NCI-H69 (cell line): ENCODE measurements at places on chromosomes 12 and 14.

DNA sequence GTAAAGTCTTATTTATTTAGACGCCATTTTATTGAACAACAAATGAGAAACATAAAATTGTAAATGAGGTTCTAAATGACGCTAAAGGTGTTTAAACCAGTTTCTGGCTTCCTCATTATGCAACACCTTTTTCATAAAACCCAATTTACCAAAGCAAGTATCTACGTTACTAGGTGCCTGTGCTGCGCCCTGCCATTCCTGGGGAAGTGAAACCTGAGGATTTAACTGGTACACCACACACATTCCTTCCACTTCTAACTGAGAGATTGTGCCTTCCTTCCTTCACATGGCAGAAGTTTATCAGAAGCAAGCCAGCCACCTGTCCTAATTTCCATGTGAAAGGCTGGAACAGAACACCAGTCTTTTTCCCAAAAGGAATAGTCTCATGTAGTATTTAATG lies 40.3 kb upstream of the GCH1 start:
- no peak for DNase-seq

DNA sequence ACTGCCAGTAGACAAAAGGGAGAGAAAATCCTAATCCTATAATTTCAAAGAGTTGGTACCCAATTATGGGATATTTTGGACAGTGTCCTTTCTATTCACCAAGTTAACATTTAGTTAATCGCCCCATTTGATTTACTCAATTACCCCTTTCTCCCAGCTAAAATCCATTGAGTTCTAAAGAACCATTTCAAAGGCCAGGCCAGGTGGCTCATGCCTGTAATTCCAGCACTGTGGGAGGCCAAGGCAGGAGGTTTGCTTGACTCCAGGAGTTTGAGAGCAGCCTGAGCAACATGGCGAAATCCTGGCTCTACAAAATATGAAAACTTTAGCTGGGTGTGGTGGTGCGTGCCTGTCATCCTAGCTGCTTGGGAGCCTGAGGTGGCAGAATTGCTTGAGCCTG lies 5.5 kb upstream of the GPR19 start:
- DNase-seq = peak; percentile 45

GRCh38 chr14:22735096-22735495 lies 31.4 kb upstream of the OXA1L start:
- DNase-seq = no peak

DNA sequence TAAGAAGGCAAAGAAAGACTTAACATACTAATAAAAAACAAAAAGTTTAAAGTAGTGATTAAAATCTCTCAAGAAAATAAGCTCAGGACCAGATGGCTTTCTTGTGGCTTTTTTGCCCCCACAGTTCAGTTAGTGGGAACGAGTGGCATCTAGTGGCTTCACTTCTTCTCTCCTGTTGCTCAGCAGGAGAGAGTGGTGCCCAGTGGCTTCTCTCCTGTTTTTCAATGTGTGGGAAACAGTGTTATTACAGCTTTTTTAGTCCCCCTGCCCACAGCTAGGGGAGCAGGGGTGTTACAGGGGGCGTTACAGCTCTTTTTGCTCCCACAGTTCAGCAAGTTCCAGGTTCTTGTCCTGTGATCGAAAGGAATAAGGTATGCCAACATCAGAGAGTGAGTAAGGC lies 135.2 kb downstream of the RERGL start:
- no peak for DNase-seq

DNA sequence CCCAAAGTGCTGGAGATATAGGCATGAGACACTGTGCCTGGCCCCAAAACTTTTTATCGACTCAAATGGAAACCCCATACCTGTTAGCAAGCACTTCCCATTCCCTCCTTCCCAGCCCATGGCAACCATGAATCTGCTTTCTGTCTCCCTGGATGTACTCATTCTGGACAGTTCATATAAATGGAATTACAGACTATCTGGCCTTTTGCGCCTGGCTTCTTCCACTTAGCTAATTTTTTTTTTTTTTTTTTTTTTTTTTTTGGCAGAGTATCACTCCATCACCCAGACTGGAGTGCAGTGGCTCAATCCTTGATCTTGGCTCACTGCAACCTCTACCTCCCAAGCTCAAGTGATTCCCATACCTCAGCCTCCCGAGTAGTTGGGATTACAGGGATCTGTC lies 134.5 kb upstream of the MED13L start:
- DNase-seq = no peak

GRCh38 chr12:24921251-24922038 lies 27.5 kb downstream of the BCAT1 start:
- DNase-seq = peak; percentile 8

DNA sequence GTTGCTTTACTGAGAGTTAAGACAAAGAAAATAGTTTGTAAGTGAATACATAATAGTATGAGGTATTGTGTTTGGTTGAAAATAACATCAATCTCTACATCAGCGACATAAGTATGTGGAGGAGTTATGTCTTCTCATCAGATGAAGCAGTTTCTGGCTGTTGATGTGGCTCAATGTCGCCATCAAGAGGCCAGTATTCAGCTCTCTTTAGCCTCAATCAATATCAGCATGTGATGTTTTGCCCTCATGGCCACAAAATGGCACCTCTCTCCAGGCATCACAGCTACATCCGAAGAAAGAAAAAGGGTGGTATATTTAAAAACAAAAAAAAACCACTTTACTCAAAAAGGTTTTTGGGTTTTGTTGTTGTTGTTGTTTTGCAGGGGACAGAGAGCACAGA lies 302.3 kb upstream of the TMEM132C start:
- no peak for DNase-seq

- peak; percentile 81 for DNase-seq
These were observed 121.7 kb downstream of the RALGAPA1 start for GRCh38 chr14:35687335-35687939.

DNA sequence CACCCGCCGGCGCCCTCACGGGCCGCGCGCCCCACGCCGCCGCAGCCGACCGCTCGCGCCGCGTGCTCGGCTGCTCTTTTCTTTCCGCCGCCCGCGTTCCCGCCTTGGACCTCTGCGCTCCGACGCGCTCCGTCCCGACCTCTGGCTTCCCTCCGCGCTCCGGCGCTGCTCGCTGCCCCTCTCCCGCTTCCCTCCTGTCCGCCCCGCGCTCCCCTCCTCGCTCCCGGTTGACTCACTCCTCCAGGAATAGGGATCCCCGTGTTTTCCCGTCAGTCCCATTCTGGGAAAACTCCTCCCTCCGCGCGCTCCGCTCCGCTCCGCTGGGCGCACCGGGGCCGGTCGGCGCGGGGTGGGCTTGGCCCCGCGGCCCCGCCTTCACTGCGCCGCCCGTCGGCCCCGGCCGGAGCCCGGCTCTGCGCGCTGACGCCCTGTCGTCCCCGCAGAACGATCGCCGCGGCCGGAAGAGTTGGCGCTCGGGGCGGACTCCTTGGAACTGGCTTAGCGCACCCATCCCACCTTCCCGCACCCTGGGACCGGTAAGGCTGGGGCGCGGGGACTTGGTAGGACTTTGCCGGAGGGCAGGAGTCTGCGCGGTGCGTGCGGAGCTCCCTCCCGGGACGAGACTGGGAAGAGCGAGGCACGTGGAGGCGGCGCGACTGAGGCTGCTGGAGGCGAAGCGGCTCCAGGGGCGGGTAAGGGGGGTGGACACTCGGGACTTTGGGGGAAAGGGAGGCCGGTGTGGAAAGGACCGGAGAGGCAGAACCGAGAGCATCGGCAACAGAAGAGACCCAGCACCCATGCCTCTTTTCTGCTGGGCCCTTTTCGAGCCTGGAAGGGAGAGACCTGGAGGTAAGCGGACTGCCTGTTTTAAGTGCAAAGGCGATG lies 550 bp downstream of the TEAD4 start:
- DNase-seq = peak; percentile 79

DNA sequence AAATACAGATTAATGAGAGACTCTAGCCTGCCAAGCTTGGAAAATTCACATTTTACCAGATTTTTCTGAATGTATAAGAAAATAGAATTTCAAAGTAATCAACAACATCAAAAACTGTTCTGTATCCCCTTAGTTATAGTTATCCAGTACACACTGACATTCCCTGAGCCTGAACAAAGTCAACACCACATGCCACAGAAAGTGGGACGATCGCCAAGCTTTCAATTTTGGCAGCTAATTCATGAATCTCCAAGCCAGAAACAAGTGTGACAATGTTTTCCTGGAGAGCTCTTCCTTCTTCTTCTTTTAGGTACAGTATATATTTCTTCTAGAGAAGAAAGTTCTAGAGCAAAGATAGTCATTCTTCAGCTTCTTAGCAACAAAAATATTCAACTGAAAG lies 290.2 kb downstream of the PRKD1 start:
- DNase-seq = peak; percentile 85

GRCh38 chr12:98788396-98788795 lies 143.3 kb downstream of the APAF1 start:
- no peak for DNase-seq
